ENCODE measurements at places on chromosomes 2 and 18.

DNA sequence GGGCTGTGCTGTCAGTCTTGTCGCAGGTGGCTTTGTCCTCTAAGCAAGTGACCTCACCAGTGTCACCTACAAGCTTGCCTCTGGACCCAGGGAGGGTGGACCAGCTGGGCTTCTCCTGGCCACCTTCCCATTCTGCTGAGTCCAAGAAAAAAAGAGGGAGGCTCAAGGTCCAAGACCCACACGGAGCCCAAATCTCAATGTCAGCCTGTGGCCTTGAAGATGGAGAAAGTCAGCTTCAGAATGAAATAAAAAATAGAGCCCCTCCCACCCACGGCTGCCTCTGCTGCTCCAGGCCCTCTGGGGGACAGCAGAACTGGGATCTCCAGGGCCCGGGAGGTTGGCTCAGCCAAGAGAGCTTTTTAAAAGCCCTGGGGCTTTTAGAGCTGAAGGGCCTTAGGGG is 145.9 kb downstream of the TNS1 start:
- DNase-seq: no peak

DNA sequence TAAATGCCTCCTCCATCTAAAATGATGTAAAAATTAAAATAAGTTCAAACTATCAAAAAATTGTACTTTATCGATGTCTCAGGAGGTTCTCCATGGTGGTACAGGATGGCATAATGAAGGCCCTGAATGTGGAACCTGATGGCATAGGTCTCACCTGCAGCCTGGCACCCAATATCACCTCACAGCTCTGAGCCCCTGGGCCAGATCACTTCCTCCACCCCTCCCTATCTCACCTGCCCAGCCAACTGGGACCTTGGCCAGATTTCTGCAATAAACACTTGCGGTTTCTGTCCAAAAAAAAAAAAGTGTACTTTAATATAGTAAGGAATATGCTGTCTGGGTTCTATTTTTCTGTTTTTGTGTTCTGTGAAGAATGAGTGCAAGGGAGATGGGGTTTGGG is 6.7 kb upstream of the RBM45 start:
- DNase-seq: no peak

GRCh38 chr18:43847164-43848091 is 570.1 kb upstream of the SYT4 start:
- no peak for DNase-seq

- no peak for DNase-seq
Measured at GRCh38 chr18:71329563-71329962, 1040.7 kb downstream of the SOCS6 start.

GRCh38 chr2:172708247-172708646 is 27.4 kb upstream of the RAPGEF4 start:
- no peak for DNase-seq

- no peak for DNase-seq
Measured at GRCh38 chr2:14776216-14776615, 143.7 kb downstream of the LRATD1 start.

- no peak for DNase-seq
Measured at GRCh38 chr2:122755281-122755780, 999.9 kb downstream of the TSN start.

Data from stimulated activated CD4-positive, alpha-beta T cell treated with anti-CD3 and anti-CD28 coated beads, TNF-alpha, amount 100 ng/mL, for 24 hours (primary cell).